ENCODE measurements at places on chromosomes 2 and 18. TPM values are rescaled to one million over a fixed set of nuclear protein-coding genes. Genes with fewer than 3 reads are reported as not detected.

The TRIM54 gene
- total RNA-seq, result not detected

The RNU2-63P gene
- total RNA-seq, result 66.2 TPM

The IL37 gene
- not detected for total RNA-seq

The SP9 gene
- total RNA-seq, result not detected

The UCN gene
- total RNA-seq, result 0.20 TPM

The CYTIP gene
- 0.07 TPM for total RNA-seq

The TMX3 gene
- 74.5 TPM for total RNA-seq

Data from pulmonary artery endothelial cell (primary cell).